ENCODE measurements at places on chromosomes 7 and 10.
A peak's percentile ranks its signal among the peaks of the same experiment; 100 is the strongest.

DNA sequence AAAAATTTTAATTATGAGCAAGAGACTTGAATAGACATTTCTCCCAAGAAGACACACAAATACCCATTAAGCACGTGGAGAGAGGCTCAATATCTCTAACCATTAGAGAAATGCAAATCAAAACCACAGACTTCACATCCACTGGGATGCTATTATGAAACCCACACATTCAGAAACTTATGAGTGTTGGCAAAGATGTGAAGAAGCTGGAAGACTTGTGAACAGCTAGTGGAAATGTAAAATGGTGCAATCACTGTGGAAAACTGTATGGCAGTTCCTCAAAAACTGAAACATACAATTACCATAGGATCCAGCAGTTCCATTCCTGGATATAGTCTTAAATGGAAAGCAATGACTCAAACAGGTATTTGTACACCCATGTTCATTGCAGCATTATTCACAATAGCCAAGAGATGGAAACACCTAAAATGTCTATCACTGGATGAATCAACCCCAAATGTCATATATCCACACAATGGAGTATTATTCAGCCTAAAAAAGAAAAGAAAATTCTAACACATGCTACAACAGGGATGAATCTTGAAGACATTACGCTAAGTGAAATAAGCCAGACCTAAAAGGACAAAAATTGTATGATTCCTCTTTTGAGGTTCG is 53.5 kb upstream of the FRMD4A start:
- DNase-seq: no peak

DNA sequence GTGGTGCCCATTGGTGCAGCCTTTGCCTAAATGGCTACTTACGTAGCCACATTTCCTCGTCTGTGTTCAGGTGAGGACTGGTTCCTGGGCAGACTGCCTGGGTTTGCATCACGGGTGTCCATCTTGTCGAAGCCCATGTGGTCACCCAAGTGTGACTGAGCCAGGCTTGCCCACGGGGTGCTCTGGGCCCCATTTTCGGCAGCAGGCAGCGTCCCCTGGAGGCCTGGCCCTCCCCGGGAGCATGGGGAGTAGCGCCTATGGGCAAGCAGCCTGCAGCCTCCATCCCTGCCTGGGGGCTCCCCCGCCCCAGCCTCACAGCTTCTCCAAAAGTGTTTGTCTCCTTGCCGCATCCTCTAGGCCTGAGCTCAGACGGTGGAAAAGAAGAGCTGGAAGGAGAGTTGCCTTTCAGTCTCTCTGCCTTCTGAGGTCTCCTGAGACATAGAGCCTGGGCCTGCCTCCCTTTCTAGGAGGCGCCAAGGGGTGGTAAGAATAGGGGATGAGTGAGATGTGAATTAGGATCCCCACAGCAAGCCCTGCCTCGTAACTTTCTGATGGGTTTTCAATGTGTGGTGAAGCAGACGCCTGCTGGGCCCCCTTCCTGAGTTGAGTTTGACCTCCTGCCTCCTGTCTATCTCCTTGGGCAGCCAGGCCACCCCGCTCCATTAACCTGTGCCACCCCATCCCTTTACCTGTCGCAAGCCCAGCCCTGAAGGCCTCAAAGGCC is 42.7 kb downstream of the HTRA1 start:
- no peak for DNase-seq

DNA sequence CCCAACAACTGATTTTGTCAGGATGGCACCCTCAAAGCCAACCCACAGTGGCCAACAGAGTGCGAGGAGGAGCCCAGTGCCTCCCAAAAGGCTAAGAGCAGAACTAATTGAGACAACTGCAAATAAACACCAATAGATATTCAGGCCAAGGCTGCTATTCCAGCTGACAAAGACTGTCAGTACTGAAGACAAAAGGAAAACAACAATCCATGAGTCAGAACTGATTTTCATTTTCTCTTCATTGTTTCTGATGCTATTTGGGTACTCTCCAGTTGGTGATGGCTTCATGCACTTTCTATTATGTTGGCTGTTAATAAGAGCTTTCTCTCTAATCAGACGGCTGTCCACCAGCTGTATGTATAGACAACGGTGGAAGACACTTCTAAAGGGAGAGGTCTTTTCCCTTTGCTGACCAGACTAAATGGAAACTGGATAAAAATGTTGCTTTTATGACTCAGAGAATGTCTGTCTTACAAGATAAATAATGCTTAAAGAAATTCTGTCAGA is 515.9 kb downstream of the PARD3 start:
- DNase-seq: no peak

DNA sequence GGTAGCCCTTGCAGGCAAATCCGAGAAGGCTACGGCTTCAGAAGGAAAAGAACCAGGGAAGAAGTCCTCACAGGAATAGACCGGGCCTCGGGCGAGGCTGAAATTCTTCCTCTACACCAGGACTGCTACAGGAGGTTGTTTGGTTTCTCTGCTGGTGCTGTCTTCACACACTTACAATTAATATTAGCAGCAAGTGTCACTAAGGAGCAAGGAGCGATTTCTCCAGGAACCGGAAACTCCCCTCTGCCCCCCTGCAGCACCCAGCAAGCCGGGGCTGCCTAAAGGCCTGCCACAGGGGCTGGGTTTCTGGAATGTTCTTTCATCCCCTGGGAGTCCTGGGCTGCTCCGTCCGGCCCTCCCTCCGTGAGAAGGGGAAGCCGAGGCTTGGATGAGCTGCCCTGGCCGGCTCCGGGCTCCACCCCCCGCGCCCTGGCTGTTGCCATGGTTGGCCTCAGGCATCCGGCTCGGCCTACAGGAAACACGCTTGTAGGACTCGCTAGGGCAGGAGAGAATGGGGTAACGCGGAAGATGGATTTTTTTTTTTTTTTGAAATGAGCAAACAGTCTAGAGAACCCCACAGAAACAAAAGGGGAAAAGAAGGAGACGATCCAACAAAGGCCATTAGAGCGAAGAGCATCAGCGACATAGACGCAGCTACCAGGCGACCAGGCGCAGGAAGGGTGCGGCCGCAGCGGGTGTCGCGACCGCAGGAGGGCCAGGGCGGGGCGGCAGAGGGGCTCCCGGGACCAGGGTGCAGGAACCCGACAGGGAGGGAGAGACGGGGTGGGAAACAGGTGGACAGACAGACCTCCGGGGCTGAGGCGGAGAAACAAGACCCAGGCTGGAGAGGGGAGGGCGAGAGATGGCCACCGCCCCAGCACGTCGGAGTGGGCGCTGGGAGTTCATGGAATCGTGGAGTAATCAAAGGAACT is 33.0 kb downstream of the EN2 start:
- peak; percentile 27 for DNase-seq

DNA sequence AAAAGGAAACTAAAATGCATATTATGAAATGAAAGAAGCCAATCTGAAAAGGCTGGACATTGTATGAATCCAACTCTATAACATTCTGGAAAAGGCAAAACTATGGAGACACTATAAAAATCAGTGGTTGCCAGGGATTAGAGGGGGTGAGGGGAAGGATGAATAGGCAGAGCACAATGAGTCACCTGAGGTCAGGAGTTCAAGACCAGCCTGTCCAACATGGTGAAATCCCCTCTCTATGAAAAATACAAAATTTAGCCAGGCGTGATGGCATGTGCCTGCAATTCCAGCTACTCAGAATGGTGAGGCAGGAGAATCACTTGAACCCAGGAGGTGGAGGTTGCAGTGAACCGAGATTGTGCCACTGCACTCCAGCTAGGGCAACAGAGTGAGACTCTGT is 324.8 kb upstream of the PHYHIPL start:
- no peak for DNase-seq

DNA sequence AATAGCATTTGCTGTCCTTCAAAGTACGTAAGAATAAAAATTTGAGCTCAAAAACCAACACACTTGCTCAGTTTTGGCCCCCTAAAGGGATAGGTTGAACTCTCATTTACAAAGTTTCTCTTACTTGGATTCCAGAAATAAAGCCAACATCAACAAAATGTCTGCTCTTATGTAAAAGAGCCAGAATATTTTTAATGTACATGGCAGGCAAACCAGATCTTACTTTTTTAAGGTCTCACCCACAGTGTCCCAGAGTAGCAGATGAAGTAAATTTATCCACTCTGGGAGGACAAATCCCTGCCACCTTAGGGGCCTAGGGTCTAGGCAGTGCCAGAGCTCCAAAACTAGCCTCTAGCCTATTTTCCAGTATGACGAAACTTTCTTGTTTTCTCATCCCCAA is 159.6 kb downstream of the SKAP2 start:
- no peak for DNase-seq

DNA sequence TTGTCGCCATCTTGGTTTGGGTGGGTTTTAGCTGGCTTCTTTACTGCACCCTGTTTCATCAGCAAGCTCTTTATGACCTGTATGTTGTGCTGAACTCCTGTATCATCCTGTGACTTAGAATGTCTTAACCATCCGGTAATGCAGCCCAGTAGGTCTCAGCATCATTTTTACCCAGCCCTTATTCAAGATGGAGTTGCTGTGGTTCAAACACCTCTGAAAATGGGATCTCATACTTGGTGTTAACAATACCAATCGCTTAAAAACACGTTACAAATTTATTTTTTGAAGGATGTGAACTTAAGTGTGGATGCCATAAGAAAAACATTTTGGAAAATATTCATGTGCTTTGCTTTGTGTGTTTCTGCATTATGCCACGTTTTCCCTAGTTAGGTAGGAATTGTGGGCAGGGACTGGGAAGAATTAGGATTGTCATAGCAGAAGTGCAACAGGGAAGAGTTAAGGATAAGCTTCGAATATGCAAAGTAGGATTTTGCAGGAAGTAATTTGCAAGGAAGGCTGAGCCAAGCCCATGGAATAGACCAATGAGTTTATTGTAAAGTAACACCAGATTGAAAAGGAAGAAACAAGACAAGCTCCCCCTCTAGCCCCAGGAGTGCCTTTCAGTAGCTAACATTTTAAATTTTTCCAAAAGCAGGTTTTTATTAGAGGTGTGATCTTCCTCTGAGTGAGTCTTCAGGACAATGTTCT is 56.4 kb downstream of the PRR15 start:
- DNase-seq: no peak

DNA sequence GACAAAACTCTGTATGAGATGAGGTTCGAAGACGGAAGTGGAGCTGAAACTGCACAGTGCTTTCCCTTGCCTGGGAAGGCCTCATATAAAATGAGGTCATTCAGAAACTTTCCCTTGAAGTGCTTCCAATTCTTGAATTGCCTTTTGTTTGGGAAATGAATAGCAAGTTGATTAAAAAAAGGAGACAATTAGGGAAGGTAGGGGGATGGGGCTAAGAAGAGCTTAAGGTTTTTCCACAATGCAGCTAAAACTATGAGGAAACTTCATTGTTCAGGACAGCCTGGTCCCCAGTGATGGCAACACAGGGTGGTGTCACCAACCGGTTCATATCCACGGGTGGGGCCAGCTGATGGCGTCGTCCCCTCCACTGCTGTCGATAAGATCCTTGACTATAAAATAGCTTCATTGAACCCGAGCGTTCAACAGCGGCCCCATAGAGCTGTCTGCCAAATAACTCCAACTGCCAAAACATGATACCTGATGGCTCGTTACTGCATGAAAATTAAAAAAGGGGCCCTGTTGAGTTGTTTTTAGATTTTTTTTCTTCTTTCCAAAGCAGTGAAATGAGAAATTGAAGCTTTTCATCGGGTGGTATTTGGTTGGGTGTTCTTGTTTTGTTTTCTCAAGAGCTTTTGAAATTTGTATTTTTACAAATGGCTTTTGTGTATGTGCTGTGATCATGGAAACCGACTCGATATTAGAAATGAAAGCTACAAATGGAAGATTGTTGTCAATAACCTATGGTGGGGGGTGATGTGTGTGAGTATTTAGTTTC is 2.8 kb upstream of the CELF2 start:
- DNase-seq: no peak

DNA sequence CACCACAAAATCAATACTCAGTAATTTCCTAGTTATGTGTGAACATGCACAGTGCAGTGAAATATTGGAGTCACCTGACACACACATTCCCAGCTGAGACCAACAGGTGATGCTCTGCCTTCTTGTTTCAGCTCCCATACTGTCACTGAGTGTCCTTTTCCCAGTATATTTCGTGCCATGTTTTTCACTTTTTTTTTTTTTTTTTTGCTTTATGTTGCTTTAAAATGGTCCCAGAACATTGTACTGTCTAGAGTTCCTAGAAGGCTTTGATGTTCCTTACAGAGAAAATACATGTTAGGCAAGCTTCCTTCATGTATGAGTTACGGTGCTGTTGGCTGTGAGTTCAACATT is 45.6 kb downstream of the ELAPOR2 start:
- DNase-seq: no peak

DNA sequence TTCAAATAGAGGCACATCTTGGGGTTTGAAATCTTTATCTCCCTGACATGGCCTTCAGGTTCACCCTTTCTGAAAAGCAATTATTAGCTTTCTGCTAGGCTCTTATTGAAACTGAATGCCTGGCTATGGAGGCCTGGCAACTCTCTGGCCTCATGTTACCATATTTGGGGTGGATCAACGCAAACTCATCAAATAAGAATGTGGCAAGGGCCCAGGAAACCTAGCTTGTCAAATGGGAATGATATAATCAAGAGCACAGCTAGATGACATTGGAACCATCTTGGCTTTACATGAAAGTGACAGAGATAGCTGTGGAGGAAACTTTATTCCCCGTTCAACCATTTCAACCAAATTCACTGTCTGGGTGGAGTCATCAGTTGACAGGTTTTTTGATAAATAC is 202.8 kb upstream of the SMIM30 start:
- DNase-seq: no peak

- peak; percentile 15 for DNase-seq
These were observed 760 bp upstream of the KCTD7 start for GRCh38 chr7:66627881-66628360.

DNA sequence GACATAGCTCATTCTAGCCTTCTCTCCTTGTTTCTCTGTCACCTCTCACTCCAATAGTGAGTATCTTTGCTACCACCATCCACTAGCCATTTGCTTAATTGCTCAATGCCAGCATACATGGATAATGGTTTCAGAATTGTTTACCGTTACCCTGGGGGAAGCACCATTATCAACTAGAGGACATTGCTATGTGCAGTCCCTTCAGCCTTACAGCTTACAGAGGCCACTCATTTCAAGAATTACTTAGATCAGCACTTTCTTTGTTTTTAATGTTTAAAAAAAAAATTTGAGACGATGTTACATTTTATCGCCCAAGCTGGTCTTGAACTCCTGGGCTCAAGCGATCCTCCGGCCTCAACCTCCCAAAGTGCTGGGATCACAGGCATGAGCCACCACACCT is 14.8 kb upstream of the ORAI2 start:
- DNase-seq: no peak

DNA sequence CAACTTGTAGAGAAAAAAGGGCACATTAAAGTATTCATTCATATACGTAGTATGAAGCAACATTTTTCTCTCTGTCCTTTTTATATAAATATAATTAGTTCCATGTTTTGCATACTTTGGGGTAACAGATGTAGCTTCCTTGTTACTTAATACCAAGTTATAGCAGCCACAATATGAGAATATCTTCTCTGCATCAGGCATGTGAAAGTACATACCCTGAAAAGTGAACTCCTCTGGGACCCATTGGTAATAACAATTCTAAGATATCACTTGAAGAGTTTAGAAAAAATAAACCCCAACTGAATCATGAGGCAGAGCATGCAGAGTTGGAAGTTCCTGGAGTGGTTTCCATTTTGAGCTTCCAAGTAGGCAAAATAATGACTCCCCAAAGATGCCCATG is 2.4 kb upstream of the CRPPA start:
- no peak for DNase-seq

All from CD4-positive, alpha-beta T cell treated with Interleukin-1 beta for 1 hour (primary cell).